Stimulated activated CD4-positive, alpha-beta T cell treated with anti-CD3 and anti-CD28 coated beads, Interleukin-4, amount 100 ng/mL, for 24 hours (primary cell): ENCODE measurements at places on chromosomes 12 and 14.

- DNase-seq, result no peak
These were observed 351.4 kb upstream of the ATP2B1 start for GRCh38 chr12:90060031-90060430.

DNA sequence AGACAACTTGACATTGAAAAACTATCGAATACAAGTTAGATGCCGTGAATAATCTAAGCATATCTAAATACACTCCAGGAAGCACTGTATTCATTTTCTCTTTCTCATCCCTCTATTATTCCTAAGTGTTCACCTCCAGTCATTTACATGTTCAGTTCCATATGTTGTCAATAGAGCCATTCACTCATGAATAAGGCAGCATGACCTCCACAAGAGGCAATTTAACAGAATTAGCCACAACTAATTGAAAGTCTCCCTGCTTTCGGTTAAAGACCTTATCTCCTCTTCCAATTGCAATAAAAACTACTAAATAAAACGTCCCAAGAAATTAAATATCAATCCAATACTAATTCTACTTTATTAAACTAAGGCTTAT lies 1.8 kb downstream of the LRIG3 start:
- no peak for DNase-seq

DNA sequence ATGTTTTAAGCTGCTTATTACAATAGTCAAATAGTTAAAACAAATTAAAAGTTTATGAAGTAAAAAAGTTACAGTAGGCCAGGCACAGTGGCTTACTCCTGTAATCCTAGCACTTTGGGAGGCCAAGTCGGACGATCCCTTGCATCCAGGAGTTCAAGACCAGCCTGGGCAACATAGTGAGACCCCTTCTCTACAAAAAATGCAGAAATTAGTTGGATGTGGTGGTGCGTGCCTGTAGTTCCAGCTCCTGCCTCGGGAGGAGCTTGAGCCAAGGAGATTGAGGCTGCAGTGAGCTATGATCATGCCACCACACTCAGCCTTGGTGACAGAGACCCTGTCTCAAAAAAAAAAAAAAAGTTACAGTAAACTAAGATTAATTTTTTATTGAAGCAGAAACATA lies 142.6 kb downstream of the MIPOL1 start:
- no peak for DNase-seq

DNA sequence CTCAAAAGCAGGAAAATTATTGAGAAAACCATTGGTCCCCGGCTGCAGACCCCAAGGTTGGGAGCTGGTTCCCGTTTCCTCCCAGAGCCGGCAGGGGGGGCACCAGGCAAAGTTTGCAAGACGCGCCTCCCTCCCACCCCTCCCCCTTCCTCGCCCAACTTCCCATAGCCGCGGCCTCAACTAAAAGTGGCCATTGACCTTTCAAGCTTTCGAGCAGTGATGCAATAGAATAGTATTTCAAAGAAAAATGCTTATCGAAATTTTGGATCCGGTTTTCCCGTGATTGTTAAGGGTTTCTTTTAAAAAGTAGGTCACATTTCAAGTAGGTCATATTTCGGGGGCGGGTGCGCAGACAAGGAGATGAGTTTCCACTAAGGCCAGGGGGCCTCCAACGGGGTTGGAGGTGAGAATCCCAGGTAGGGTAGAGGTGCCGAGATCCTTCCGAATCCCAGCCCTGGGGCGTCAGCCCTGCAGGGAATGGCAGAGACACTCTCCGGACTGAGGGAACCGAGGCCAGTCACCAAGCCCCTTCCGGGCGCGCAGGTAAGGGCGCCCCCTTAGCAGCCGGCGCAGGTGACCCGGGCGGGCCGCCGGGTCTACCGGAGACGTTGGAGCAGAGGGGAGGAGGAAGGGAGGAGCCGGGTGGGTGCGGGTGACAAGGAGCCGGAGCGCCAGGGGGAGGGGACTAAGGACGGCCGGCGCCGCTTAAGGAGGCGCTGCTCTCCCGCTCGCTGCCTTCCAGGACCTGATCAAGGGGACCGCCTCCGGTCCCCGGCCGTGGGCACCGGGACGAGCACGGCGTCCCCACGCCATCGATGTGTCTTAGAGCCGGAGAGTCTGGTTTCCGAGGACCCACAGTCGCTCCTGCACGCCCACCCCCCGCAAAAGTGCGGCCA lies 2.6 kb upstream of the SOCS2 start:
- DNase-seq, result peak; percentile 78

- DNase-seq, result no peak
These were observed 121.8 kb downstream of the KCNA5 start for GRCh38 chr12:5165296-5165970.

DNA sequence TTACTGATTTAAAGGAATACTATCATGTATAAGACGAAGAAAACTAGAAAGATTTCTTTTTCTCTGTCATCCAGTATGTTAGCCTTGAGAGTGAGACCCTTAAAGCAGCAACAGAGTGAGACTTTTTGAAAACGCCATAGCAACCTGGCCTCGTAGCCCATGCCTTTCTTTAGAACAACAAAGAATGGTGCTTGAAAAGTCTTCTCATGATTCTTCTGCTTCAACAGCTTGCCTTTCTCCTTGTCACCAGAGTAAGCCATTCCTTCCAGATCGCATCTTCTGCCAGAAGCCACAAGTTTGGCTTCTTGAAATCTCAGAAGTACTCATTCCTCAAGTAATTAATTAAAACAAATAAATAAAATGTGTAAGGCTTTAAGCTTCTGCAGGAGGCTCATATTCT lies 109.3 kb downstream of the PDE3A start:
- DNase-seq, result no peak

DNA sequence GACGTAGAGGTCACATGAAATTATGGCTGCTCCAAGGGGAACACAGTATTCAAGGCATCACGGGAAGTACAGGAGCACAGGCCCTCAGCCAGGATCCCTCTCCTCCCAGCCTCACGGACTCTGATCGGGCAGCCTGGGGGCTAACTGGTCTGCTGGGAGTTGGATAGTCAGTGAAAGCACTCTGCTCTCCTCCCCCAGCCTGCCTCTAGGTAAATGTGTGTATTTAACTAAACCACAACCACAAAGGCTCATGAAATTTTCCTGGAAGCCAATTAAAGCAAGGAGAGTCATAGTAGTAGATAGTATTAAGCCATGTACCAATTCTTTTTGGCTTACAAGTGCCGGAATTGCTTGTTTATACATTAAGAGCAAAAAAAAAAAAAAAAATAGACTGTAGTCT lies 254.3 kb downstream of the MSRB3 start:
- no peak for DNase-seq
